ENCODE measurements at places on chromosomes 6 and 20.

DNA sequence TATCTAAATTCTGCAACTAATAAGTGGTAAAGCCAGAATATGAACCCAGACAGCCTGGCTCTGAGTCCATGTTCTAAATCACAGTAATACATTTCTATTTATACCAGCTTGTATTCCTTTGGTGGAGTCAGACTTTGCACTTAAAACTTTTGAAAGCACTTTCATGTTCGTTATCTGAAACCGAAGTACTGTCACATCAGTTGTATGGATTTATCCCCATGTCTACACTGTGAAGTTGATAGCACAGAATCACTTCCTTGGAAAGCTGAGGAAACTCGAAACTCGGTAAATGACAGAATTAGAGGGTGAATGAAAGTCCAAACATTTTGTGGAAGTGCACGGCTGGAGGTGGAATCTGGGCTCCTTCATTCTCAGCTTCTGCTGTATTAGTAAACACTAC lies 28.3 kb upstream of the CTAGE9 start:
- DNase-seq: no peak

DNA sequence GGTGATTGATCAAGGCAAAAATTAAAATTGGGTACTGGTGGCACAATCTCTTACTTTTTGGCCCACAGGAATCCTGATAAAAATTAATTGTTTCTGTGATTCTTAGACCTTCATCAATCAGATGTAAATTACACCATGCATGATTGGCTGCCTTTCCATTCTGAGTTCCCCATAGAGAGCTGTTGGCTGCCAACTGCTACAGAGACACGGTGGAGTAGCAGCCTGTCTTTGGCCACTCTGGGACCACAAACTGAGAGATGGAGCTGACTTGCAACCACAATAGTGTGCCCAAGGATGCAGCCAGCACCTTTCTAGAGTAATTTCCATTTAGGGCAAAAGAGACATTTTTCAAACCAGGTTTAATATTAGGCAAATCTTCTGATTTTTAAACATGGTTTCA lies 274.3 kb upstream of the MMS22L start:
- DNase-seq: no peak

- DNase-seq: no peak
Measured at GRCh38 chr6:12916006-12916405, 199.4 kb downstream of the PHACTR1 start.

DNA sequence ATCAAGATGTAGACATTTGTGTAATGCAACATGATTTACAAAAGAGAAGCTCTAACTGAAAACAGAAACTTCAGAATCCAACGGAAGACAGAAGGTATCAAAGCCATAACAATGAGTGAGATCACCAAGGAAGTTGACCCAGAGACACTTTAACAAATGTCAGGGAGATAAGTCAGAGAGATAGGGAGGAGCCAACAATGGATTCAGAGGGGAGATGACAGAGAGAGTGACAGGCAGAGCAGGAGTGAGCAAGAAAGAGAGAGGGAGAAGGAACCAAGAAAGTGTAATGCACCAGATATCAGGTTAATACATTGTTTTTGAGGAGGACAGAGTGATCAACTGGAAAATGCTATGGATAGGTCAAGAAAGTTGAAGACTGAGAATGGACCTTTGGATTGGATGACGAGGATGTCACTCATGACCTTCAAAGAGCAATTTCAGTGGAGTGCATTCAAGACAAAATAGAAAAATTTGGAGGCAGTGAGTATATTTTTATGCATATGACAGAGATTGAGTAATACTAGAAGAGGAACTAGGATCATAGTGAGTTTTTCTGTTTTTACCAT lies 86.6 kb downstream of the TRDN start:
- DNase-seq: no peak

DNA sequence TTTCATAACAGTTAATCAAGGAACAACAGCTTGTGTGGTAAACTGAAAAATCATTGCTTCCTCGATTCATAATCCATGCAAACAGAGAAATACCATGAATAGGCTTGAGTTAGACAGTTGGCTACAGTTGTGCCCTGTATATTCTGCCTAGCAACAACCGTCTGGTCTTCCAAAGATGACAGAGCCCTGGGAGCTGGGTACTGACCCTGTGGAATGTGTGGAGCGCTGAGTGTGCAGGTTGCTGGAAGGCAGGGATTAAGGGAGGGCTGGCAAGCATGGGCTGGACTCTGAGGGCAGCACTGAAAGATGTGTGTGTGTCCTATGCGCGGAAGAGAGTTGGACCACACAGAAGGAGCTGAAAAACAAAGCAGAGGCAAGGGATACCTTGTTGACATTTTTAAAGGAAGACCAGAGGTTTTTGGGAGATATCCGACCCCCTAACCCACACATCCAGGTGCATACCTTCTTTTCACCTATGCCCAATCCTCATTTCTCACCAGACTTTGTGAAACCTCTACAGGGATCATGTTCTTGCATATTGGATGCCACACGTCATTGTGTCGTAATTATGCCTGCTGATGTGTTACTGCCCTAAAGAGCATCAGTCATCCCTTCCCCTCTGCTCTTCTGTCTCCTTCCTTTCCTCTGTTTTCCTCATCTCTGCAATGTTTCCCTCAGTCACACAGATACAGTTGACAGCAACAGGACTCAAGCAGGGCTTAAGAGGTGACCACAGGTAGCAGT lies 58.2 kb upstream of the VGLL2 start:
- DNase-seq: no peak

DNA sequence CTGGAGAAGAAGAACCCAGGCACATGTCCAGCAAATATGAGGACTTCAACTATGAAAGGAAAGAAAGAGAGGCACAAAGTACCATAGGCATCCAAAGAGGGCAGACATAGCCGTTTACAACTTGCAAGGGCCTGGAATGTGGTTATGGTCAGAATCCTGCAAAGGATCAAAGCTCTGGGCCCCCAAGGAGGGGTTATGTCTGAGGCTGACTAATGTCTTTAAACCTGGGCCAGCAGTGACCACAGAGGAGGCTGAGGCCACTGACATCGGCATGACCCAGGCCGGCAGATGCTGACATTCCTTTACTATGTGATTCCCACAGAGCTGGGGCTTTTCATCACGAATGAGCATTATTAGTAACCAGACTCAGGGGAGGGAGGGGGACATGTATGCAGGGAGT lies 861.1 kb downstream of the DHX35 start:
- DNase-seq: no peak

DNA sequence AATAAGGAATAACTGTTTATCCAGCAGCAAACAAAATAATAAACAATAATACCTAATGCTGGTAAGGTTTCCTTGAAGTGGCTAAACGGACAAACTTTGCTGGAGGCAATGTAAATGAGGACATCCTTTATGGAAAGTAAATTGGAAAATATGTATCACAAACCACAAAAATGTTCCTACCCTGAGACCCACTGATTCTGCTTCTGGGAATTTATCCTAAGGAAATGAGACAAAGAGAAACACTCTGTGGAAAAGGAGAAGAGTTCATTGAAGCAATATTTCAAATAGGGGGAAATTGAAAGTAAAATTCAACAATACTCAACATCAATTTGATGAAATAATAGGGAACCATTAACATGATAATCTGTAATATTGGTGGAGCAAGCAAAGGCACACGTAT lies 37.9 kb downstream of the MAFB start:
- no peak for DNase-seq

All from CD4-positive, alpha-beta memory T cell (primary cell).